ENCODE measurements at places on chromosomes 5 and 9. TPM values are rescaled to one million over a fixed set of nuclear protein-coding genes. Genes with fewer than 3 reads are reported as not detected.

The NTRK2 gene
- total RNA-seq = 0.41 TPM

The PCDHGA4 gene
- total RNA-seq = 0.26 TPM

The PDGFRB gene
- 1.1 TPM for total RNA-seq

The FUT7 gene
- 1.6 TPM for total RNA-seq

The MZB1 gene
- total RNA-seq = 19.7 TPM

The EXOSC2 gene
- 43.7 TPM for total RNA-seq

The ZBED3 gene
- total RNA-seq = 11.4 TPM

- no peak overlapping the region for H3K4me3 ChIP-seq
- no peak overlapping the region for H3K27ac ChIP-seq
- peaks cover 32% of the 10 kb centered on the region for H3K36me3 ChIP-seq
- H3K27me3 ChIP-seq = no peaks in the 10 kb centered on the region
Observed at GRCh38 chr9:92373167-92373566, 31.2 kb downstream of the OGN start.

GRCh38 chr9:134375430-134376385, 49.5 kb downstream of the RXRA start:
- H3K4me3 ChIP-seq = no peak overlapping the region
- H3K27ac ChIP-seq = no peak overlapping the region
- no peaks in the 10 kb centered on the region for H3K36me3 ChIP-seq
- no peaks in the 10 kb centered on the region for H3K27me3 ChIP-seq

GRCh38 chr9:100056561-100056960, 42.2 kb downstream of the ERP44 start:
- H3K27ac ChIP-seq = peak overlapping the region; percentile 86
- no peak overlapping the region for H3K4me3 ChIP-seq
- no peaks in the 10 kb centered on the region for H3K4me1 ChIP-seq
- DNase-seq = no peak

GRCh38 chr5:66002415-66002814, 76.0 kb downstream of the ERBIN start:
- no peaks in the 10 kb centered on the region for H3K27me3 ChIP-seq
- peak overlapping the region; percentile 59 for H3K4me3 ChIP-seq
- peak overlapping the region; percentile 62 for H3K27ac ChIP-seq

GRCh38 chr9:35826071-35826701, 2.3 kb downstream of the FAM221B start:
- peak; percentile 31 for DNase-seq
- peaks cover 10% of the 10 kb centered on the region for H3K27me3 ChIP-seq
- no peaks in the 10 kb centered on the region for H3K36me3 ChIP-seq
- no peak overlapping the region for H3K4me3 ChIP-seq
- peaks cover 41% of the 10 kb centered on the region for H3K4me1 ChIP-seq

DNA sequence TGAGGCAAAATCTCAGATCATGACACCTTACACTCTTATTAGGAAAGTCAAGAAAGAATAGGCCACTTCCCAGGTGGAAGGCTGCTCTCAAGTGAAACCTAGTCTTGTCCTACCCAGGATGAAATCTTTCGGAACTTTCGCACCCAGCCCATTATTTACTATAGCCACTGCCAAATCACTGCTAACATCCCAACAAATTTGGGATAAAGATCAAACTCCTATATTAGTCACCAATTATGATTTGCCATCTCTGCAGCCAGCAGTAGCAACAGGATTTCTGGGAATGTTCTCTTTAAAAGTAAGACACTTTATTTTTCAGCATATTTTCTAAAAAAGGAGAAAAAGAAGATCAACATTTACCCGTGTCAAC, 224.6 kb downstream of the GAS1 start:
- H3K36me3 ChIP-seq = no peaks in the 10 kb centered on the region
- no peak overlapping the region for H3K4me3 ChIP-seq
- H3K27ac ChIP-seq = no peak overlapping the region
- no peak for DNase-seq
- H3K4me1 ChIP-seq = no peaks in the 10 kb centered on the region
- H3K27me3 ChIP-seq = no peaks in the 10 kb centered on the region

DNA sequence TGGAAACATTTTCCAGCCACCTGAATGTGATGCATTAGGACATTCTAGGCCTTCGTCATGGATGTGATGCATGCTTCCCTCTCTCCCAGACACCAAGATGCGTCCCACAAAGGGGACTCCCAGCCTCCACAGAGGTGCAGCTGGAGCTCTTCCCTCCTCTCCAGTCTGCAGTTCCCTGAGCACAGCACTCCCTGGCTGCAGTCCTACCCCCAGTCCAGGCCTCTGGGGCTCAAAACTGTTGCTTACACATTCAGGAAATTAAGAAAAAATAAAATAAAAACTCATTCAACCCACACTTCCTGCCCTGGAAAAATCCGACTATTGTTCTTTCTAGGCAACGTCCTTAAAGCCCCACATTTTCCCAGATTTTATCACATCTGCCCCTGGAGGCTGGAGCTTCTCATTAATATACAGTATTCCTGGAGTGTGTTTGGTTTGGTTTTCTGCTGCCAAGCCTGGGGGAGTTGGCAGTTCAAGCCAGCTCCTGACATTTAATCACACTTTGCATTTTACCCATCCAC, 78.4 kb upstream of the ICE1 start:
- no peak for DNase-seq
- H3K27me3 ChIP-seq = peaks cover 7% of the 10 kb centered on the region
- H3K36me3 ChIP-seq = no peaks in the 10 kb centered on the region
- no peak overlapping the region for H3K27ac ChIP-seq
- H3K4me3 ChIP-seq = no peak overlapping the region
- no peaks in the 10 kb centered on the region for H3K4me1 ChIP-seq

GRCh38 chr9:5953743-5954707, 61.4 kb downstream of the RANBP6 start:
- no peak for DNase-seq
- peak overlapping the region; percentile 50 for H3K27ac ChIP-seq
- H3K4me3 ChIP-seq = no peak overlapping the region
- H3K27me3 ChIP-seq = no peaks in the 10 kb centered on the region

DNA sequence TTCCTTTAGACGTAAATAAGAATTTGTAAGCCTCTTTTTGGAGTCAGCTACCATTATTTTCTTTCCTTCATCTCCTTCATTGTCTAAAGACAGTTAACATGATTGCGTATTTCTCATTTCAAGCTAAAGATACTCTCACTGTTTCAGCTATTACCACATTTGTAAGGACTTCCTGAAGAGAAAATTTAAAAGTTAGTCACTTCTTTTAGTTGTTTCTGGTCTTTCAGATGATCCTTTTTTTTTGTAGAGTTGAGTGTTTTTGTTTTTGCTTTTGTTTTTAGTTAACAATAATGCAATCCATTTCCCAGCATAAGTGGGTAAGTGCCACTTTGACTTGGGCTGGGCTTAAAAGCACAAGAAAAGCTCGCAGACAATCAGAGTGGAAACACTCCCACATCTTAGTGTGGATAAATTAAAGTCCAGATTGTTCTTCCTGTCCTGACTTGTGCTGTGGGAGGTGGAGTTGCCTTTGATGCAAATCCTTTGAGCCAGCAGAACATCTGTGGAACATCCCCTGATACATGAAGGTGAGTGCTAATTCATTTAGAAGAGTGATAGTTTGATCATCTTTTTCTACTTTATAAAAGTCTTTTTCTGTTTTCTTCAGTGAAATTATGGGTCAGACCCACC, 2.0 kb downstream of the IL31RA start:
- peaks cover 70% of the 10 kb centered on the region for H3K4me1 ChIP-seq
- no peak overlapping the region for H3K27ac ChIP-seq
- no peak for DNase-seq
- peaks cover 7% of the 10 kb centered on the region for H3K27me3 ChIP-seq
- peak overlapping the region; percentile 68 for H3K4me3 ChIP-seq

DNA sequence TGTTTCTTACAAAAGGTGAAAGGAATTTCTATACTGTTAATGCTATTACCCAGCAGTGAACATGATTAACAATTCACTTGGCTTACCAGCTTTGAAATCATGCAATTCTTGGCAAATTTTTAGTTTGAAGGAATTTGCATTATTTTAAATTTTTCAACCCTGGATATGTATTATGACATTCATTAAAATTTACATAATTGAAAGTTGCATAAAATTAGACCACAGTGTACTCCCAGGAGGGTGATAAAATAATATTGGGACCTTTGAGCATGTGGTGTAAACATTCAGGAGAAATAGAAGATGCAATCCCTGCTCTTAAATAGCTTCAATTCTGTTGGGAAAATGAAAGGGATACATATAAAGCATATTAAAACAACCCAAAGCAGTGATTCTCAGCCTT, 412.2 kb upstream of the SGCD start:
- H3K27ac ChIP-seq = no peak overlapping the region
- H3K36me3 ChIP-seq = no peaks in the 10 kb centered on the region
- no peak for DNase-seq

DNA sequence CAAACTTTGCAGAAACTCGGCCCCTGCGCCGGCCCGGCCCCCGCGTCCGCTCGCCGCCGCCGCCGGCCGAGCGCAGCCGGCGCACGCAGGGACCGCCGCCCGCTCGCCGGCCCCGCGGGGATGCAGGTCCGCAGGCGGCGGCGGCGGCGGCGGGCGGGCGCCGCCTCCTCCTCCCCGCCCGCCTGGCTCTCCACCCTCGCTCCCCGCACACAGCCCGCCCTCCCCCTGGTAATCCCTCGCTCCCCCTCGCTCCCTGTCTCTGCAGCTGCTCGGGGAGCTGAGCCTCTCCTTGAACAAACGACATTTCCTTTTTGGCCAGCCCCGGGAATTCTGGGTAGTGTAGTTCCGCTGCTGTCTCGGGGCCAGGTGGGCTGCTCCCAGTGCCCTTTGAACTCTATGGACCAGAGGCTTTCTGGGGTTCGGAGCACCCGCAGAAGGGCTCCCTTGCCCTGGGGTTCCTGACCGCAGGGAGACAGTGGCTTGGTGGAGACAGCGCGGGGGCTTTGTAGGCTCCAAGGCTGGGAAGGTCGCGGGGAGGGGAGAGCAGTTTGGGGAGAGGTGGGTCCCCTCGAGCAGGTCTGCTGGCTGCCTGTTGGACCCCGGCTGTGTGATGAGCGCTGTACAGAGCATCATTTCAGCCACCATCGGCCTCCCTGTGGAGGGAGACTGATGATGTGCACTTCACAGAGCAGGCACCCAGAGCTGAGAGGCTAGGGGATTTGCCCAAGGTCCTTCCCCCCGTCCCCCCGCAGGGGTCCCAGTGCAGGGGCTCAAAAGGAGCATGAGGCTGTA, 1.8 kb upstream of the FAM78A start:
- peak overlapping the region; percentile 86 for H3K4me3 ChIP-seq
- peak; percentile 72 for DNase-seq
- peak overlapping the region; percentile 4 for H3K27ac ChIP-seq
- peaks cover 17% of the 10 kb centered on the region for H3K27me3 ChIP-seq

- H3K4me3 ChIP-seq = peak within 1 kb of the TSS; percentile 91
- H3K36me3 ChIP-seq = peaks cover 5% of the 10 kb centered on the region
- H3K27me3 ChIP-seq = peaks cover 47% of the 10 kb centered on the region
- peaks cover 14% of the 10 kb centered on the region for H3K4me1 ChIP-seq
- DNase-seq = peak; percentile 19
Observed at GRCh38 chr5:149271716-149272563, at the start of gene AFAP1L1. AFAP1L1 (plus strand) TSS chr5:149271859; CDS start chr5:149271969, 110 bp downstream.

DNA sequence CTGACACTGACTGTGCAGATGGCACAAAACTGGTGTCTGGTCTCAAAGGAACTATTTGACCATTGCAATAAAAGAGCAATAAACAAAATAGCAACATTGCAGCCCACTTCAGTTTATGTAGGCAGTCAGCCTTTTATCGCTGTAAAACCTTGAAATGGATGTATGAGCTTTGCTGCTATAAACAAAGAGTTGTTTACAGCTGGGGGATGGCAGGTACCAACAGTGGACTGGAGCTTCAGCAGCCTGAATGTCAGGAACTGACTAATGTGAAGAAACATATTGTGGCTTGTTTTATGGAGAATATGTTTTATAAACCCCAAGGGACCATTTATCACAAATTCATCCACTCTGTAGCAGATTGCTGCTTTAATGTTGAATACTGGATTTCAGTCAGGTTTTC, 78.0 kb downstream of the PTPRD start:
- no peak for DNase-seq
- no peak overlapping the region for H3K27ac ChIP-seq

DNA sequence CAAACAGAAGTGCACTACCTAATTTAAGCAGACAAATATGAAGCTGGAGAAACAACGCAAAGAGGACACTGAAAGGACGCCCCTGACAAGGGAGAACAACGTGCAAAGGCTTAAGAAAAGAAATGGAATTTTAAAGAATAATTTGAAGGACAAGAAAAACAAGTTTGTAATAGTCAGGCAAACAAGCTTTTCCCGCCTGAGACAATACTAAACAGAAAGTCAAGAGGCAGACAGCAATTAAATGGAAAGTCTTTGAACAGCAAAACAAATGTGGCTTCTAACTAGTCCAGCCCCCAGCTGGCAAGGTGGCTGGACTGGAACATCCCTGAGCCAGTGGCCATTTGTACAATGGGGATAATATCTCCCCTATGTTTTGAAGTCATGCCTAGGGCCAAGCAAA, 63.3 kb downstream of the SIL1 start:
- no peak for DNase-seq
- peaks cover 1% of the 10 kb centered on the region for H3K36me3 ChIP-seq
- H3K27ac ChIP-seq = no peak overlapping the region
- H3K4me3 ChIP-seq = no peak overlapping the region

- no peaks in the 10 kb centered on the region for H3K36me3 ChIP-seq
- H3K27ac ChIP-seq = no peak overlapping the region
- H3K4me1 ChIP-seq = peaks cover 16% of the 10 kb centered on the region
- H3K4me3 ChIP-seq = no peak overlapping the region
- DNase-seq = no peak
Observed at GRCh38 chr5:180782748-180783147, 19.9 kb downstream of the MGAT1 start.

- DNase-seq = no peak
- H3K36me3 ChIP-seq = no peaks in the 10 kb centered on the region
- H3K4me1 ChIP-seq = no peaks in the 10 kb centered on the region
- no peak overlapping the region for H3K27ac ChIP-seq
- no peak overlapping the region for H3K4me3 ChIP-seq
Observed at GRCh38 chr5:174555726-174556125, 168.7 kb upstream of the MSX2 start.

- H3K4me3 ChIP-seq = no peak overlapping the region
- H3K27me3 ChIP-seq = no peaks in the 10 kb centered on the region
- DNase-seq = no peak
- H3K27ac ChIP-seq = no peak overlapping the region
- H3K4me1 ChIP-seq = peaks cover 10% of the 10 kb centered on the region
- H3K36me3 ChIP-seq = no peaks in the 10 kb centered on the region
Observed at GRCh38 chr5:119017994-119018393, 29.6 kb upstream of the DTWD2 start.

GRCh38 chr5:2892466-2893000, 141.1 kb upstream of the IRX2 start:
- no peaks in the 10 kb centered on the region for H3K27me3 ChIP-seq
- peaks cover 2% of the 10 kb centered on the region for H3K36me3 ChIP-seq
- H3K4me3 ChIP-seq = no peak overlapping the region
- H3K4me1 ChIP-seq = no peaks in the 10 kb centered on the region

GRCh38 chr5:152907488-152908245, 502.6 kb upstream of the NMUR2 start:
- H3K4me1 ChIP-seq = no peaks in the 10 kb centered on the region
- no peak overlapping the region for H3K27ac ChIP-seq
- H3K36me3 ChIP-seq = no peaks in the 10 kb centered on the region
- no peaks in the 10 kb centered on the region for H3K27me3 ChIP-seq
- H3K4me3 ChIP-seq = no peak overlapping the region
